Lung (tissue), 17 donors: ENCODE measurements at places on chromosomes 12 and 14. TPM values are rescaled to one million over a fixed set of nuclear protein-coding genes. Genes with fewer than 3 reads are reported as not detected.
A peak's percentile ranks its signal among the peaks of the same experiment; 100 is the strongest.

GRCh38 chr14:76715511-76716081, 45.7 kb upstream of the VASH1 start:
- no peaks in the 10 kb centered on the region for H3K27me3 ChIP-seq
- H3K27ac ChIP-seq, result peak overlapping the region; percentile 60
- H3K4me3 ChIP-seq, result no peak overlapping the region
- no peaks in the 10 kb centered on the region for H3K36me3 ChIP-seq
- H3K4me1 ChIP-seq, result peaks cover 12% of the 10 kb centered on the region
- DNase-seq, result no peak

The WNK1 gene
- total RNA-seq, result 269 TPM

The GZMB gene
- total RNA-seq, result 5.1 TPM

DNA sequence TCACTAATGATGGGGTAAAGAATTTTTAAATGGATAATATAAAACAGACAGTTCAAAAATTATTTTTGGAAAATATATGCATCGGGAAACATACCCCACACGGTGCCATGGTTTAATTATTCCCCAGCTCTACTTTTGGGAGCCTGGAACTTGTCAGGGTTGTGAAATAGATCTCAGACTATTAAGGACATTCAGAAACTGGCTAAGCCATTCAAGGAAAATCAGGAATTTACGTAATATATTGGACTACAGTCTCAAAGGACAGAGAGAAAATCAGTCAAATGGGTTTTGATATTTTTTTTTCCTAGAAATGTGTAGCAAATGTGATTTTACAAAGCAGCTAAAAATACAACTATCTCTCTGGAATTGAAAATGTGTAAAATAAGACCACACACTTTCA, 57.6 kb upstream of the MON2 start:
- no peak for DNase-seq
- no peaks in the 10 kb centered on the region for H3K4me1 ChIP-seq
- H3K36me3 ChIP-seq, result no peaks in the 10 kb centered on the region
- no peak overlapping the region for H3K4me3 ChIP-seq

The TMEM52B gene
- 1.3 TPM for total RNA-seq

GRCh38 chr12:78651755-78652154, 212.8 kb upstream of the SYT1 start:
- no peaks in the 10 kb centered on the region for H3K4me1 ChIP-seq
- DNase-seq, result no peak
- no peaks in the 10 kb centered on the region for H3K27me3 ChIP-seq
- no peak overlapping the region for H3K4me3 ChIP-seq
- H3K36me3 ChIP-seq, result no peaks in the 10 kb centered on the region

GRCh38 chr12:117284140-117284539, 77.3 kb downstream of the NOS1 start:
- H3K36me3 ChIP-seq, result no peaks in the 10 kb centered on the region

GRCh38 chr12:27095346-27095745, 13.0 kb upstream of the C12orf71 start:
- H3K4me1 ChIP-seq, result no peaks in the 10 kb centered on the region
- H3K36me3 ChIP-seq, result no peaks in the 10 kb centered on the region
- peak overlapping the region; percentile 40 for H3K27ac ChIP-seq
- no peak for DNase-seq

- no peaks in the 10 kb centered on the region for H3K4me1 ChIP-seq
- no peak for DNase-seq
- no peaks in the 10 kb centered on the region for H3K36me3 ChIP-seq
Measured at GRCh38 chr12:98352835-98353234, 162.6 kb upstream of the TMPO start.

The CLEC4D gene
- total RNA-seq, result 1.6 TPM

- no peak for DNase-seq
- no peaks in the 10 kb centered on the region for H3K36me3 ChIP-seq
- peaks cover 11% of the 10 kb centered on the region for H3K4me1 ChIP-seq
- H3K4me3 ChIP-seq, result peak overlapping the region; percentile 65
- H3K27ac ChIP-seq, result peak overlapping the region; percentile 71
Measured at GRCh38 chr12:8913702-8914032, 642 bp upstream of the PHC1 start.

DNA sequence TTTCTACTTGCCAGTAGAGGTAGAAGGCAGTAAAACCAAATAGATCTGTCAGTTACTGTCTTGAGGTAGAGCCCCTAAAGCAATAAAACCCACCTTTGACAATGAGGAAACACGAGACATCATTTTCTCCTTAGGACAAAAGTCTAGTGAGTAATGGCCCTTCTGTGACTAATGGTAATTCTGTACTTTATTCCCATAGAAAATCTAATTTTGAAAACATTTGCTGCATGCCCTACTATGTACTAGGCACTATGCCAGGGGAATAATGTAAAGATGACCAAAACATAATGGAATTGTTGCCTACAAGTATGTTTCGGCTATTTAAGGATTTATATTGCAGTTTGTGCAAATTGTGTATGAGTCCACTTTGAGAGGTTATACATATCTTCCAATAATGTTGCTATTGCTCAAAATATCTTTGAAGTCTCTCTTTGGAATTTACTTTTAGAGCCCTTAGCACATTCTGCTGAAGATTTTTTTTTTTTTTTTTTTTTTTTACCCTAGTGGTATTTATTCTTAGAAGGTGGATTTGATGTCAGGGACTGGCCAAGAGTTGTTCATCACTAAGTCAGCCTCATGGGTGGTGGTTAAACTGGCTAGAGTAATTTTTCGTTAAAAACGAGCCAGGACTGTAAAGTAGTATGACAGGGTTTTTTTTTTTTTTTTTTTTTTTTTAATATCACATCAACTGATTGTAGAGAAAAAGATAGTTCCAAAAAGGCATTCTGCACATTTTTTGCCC, 109.7 kb downstream of the CRADD start:
- H3K4me1 ChIP-seq, result peaks cover 41% of the 10 kb centered on the region
- H3K36me3 ChIP-seq, result no peaks in the 10 kb centered on the region
- no peaks in the 10 kb centered on the region for H3K27me3 ChIP-seq
- no peak overlapping the region for H3K4me3 ChIP-seq
- peak overlapping the region; percentile 57 for H3K27ac ChIP-seq

The SLC6A15 gene
- 0.34 TPM for total RNA-seq

DNA sequence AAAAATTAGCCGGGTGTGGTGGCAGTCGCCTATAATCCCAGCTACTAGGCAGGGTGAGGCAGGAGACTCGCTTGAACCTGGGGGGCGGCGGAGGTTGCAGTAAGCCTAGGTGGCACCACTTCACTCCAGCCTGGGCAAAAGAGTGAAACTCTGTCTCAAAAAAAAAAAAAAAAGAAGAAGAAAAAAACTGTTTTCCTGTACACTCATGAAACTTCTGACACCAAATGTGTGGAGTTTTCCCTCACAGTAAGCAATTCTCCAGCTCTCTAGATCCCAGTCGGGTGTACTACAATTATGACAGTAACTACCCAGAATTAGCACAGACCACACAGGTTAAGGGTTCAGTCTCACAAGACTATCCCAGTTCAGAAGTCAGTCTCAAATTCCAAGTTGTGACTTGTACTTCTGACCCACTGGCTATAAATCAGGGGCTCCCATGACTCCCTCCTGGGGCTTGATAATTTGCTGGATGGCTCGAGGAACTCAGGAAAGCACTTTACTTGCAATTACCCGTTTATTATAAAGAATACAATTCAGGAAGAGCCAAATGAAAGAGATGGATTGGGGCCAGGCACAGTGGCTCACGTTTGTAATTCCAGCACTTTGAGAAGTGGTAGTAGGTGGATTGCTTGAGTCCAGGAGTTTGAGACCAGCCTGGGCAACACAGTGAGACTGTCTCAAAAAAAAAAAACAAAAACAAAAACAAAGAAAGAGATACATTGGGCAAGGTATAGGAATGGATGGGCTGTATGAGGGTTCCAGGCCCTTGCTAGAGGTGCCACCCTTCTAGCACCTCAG, 12.4 kb upstream of the ARF6 start:
- no peaks in the 10 kb centered on the region for H3K36me3 ChIP-seq
- DNase-seq, result no peak
- no peaks in the 10 kb centered on the region for H3K27me3 ChIP-seq
- H3K4me3 ChIP-seq, result no peak overlapping the region
